ENCODE measurements at places on chromosomes 6 and 20. TPM values are rescaled to one million over a fixed set of nuclear protein-coding genes. Genes with fewer than 3 reads are reported as not detected.

- DNase-seq: peak; percentile 59
Measured at GRCh38 chr6:159691963-159692287, 1.1 kb downstream of the SOD2 start.

DNA sequence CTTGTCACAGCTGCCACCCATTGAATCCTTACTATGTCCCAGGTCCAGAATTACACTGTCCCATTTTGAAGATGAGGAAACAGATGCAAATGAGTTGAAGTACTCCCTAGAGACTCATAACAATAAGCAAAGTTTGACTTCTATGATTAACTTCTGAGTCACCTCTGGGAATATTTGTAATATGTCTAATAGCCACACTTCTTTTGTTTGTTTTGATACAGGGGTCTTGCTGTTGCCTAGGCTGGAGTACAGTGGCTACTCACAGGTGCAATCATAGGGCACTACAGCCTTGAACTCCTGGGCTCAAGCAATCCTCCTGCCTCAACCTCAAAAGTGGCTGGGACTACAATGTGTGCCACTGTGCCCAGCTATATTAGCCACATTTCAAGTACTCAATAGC lies 11.4 kb upstream of the SOX12 start:
- DNase-seq: no peak

GRCh38 chr20:38252292-38253288 lies 7.9 kb downstream of the KIAA1755 start:
- peak; percentile 74 for DNase-seq

DNA sequence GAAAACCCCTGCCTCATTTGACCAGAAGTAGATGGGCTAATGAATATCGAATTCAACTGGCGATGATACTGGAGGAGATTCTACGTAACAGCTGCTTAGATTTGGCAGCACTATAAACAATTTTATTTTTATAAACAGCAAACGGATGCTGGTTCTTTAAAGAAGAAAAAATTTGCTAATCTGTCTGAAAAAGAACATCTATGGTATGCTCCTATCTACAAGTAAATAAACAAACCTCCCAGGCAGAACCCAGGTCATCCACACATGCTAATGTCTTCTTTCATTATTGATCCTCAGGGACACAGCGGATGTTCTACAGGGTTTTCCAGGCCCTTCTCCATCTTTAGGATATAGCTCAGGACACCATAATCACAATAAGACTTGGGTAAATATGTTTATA lies 291.3 kb downstream of the ALDH8A1 start:
- no peak for DNase-seq

DNA sequence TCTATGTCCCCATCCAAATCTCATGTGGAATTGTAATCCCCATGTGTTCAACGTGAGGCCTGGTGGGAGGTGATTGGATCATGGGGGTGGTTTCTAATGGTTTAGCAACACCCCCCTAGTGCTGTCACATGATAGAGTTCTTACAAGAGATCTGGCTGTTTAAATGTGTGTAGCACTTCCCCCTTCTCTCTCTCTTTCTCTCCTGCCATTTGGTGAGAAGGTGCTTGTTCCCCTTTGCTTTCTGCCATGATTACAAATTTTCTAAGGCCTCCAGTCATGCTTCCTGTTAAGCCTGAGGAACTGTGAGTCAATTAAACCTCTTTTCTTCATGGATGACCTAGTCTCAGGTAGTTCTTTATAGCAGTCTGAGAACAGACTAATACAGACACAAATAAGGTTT lies 165.4 kb downstream of the OGFRL1 start:
- DNase-seq: no peak

DNA sequence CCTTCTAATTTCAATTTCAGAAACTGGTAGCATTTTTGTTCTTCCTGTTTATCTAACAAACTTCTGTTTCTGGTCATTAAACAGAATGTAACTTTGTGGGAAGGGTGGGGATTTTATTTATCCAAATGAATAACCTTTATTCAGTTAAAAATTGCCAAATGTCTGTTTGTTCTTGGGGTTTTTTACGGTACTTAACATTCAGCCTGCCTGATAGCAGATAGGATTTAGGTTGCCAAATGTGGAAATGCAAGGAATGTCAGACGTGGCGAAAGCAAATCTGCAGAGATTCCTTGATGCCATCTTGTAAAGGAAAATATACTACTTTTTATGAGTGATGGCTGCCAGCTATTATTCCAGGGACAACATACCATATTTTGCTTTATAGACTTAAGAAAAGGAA lies 95.7 kb downstream of the LYRM2 start:
- no peak for DNase-seq

GRCh38 chr6:147154454-147154853 lies 49.8 kb upstream of the STXBP5 start:
- no peak for DNase-seq

DNA sequence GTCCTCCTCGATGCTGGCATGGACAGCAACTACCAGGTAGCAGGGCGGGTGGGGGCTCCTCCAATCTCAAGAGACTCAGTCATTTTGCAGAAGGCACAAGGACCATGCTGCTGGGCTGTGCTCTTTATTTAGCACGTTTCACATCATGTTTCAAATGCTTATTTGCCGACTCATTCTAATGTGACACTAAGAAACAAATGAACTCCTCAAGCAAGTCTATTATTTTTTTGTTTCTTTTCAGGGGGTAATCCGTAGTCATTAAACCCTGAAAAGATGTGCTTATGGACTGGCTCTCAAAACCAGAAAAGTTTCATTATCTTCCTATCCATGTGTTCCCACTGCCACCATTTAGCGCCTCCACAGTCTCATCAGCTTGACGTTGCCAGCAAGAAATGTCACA lies 92.9 kb downstream of the ANKS1A start:
- no peak for DNase-seq

DNA sequence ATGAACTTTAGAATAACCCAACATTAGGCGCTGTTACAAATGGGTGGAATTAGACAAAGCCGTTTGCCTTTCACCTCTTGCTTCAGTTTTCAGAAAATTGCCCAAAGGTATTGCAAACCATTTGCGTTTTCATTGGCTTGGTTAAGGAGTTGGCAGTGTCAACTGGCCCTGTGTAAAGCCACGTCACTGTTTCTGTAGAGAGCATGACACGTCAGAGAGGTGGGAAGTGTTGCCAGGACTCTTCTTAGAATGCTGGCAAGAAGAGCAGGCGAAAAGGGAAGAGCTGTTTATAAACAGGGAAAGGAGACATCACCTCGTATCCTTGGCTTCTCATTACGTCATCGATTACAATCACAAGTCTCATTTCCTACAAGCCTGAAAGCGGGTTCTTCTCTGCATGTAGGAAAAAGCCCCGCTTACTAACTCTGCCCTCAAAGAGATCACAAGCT lies 4.2 kb upstream of the IRF4 start:
- no peak for DNase-seq

GRCh38 chr6:26500102-26500501 lies at the start of gene BTN1A1:
TSS of gene BTN1A1 (plus strand) at chr6:26500303. CDS start at chr6:26501287, 984 bp downstream.
- DNase-seq: peak; percentile 57

DNA sequence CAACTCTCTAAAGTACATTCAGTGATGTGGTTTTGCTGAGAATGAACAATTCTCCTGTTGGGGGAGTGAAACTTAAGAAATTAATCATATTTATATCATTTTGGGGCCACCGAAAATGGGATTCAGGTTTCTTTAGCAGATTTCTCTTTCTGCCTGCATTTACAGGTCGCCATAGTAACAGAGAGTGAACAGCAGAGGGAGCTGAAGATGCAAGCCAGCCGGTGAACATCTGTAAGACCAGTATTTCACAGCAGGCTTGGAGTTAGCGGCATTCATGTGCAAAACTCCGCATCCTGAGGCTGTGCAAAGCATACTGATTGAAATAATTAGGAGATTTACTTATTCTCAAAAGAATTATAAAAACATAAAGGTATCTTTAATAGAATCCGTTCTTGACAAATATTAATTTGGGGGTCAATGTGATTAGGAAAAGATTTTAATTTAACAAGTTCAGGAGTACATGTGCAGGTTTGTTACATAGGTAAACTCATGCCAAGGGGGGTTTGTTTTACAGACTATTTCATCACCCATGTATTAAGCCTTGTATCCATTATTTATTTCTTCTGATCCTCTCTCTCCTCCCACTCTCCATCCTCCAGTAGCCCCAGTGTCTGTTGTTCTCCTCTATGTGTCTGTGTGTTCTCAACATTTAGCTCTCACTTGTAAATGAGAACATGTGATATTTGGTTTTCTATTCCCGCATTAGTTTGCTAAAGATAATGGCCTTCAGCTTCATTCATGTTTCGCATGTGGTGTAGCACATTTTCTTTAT lies 17.8 kb upstream of the HSF2 start:
- DNase-seq: peak; percentile 82

DNA sequence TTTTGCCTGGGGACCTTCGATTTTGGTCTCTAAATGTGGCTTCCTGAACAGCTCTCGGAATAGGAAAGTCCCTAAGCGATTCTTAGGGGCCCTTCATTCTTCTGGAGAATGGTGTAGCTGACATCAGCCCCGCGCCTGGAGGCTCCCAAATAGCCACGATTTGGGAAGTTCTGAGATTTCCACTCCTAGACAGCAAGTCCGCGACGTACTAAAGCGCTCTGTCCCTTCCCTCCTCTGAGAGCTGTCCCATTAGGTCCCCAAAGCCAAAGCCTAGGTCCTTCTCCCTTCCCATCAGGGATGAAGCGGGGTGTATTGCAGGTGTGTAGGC lies 756 bp downstream of the MOXD1 start:
- DNase-seq: no peak

DNA sequence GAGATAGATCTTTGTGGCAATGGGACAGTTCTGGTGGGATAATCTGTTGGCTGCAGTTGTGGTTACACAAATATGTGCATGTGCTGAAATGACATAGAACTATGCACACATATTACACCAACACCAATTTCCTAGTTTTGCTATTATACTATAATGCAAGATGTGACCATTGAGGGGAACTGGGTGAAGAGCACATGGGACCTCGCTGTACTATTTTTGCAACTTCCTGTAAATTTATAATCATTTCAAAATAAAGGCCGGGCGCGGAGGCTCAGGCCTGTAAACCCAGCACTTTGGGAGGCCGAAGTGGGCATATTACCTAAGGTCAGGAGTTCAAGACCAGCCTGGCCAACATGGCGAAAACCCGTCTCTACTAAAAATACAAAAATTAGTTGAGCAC lies 8.7 kb downstream of the ARMC12 start:
- DNase-seq: no peak

GRCh38 chr6:119259027-119259426 lies 90.5 kb downstream of the MAN1A1 start:
- no peak for DNase-seq

DNA sequence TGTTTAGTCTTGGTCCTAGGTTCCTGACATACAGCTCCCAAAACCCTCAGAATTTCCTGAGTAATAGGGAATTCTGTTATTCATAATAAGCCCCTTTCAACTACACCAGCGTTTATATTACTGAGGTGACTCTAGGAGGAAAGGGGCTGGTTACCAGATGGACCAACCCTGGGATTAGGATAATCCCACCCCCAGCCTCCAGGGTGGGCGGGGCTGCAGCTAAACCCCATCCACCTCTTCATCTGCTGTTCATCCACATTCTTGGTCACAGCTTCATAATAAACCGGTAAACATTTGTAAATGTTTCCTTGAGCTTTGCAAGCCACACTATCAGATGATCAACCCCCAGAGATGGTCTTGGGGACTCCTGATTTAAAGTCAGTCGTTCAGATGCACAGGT lies 38.3 kb downstream of the NINL start:
- peak; percentile 45 for DNase-seq

DNA sequence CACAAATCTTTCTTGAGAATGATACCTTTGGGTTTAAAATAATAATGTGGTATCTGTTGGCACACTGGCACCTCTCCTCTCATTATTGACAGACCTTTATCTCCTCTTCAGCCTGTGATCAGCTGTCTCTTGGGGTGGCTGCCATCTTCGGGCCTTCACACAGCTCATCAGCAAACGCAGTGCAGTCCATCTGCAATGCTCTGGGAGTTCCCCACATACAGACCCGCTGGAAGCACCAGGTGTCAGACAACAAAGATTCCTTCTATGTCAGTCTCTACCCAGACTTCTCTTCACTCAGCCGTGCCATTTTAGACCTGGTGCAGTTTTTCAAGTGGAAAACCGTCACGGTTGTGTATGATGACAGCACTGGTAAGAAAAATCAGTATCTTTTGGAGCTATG lies 232.8 kb downstream of the GRIK2 start:
- DNase-seq: peak; percentile 43

DNA sequence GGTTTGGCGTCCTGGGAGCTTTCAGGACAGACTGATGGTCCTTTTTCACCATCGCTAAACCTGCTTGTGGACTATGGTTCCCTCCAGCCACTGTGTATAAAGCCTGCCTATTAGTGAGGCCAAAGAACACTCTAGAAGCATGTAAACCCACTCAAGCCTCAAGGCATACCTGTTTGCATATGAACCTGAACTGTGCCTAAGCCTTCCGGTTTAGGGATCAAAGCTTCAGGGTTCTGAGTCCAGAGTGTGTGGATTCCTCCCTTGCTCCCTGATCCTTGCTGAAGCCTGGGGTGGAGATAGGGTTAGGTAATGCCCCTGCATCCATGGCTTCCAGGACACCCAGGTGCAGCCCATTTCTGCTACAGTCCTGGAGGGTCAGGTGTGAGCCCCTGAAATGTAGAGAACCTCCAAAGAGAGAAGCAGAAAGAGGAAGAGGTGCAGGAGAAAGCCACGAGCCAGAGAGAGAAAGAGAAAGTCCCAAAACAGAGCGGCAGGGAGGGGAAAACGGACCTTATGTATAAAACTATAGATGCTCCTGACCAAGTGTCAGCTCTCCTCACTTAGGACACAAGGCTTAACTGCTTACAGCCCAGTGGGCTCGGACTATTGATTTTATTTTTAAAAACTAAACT lies 93.3 kb downstream of the SCML4 start:
- DNase-seq: peak; percentile 32

GRCh38 chr6:125173341-125174095 lies 19.9 kb downstream of the TPD52L1 start:
- DNase-seq: no peak

- DNase-seq: no peak
Measured at GRCh38 chr20:25276533-25277050, 28.7 kb downstream of the PYGB start.

DNA sequence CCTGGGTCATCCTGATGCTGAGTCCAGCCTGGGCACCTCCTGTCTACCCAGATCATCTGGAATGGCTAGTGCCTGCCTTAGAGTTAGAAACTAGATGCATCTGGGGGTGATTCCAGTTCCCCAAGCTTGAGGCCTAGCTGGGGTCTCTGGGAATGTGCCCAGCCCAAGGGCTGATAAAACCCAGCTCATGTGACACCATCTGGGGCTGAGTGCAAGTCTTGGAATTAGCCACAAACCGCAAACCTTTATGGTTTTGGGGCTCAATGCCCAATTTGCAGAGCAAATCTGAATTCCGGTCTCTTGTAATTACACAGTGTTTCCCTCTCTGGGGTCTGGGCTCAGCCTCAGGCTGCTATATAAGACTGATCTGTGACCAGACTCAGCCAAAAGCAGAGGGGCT lies at the start of gene BPIFB4:
BPIFB4 (plus strand) TSS at position 385 of the 400 bp plus-strand sequence. CDS start 1,884 bp downstream, outside the sequence.
- no peak for DNase-seq

Gene MLIP
- total RNA-seq: not detected

Gene SLC52A3
- 2.1 TPM for total RNA-seq

Gene ETV7
- total RNA-seq: 0.42 TPM

Gene PRIM2
- total RNA-seq: 39.5 TPM

Gene PKIB
- 56.1 TPM for total RNA-seq

Gene TPX2
- total RNA-seq: 108 TPM
